ENCODE measurements at places on chromosomes 6 and 20. TPM values are rescaled to one million over a fixed set of nuclear protein-coding genes. Genes with fewer than 3 reads are reported as not detected.

DNA sequence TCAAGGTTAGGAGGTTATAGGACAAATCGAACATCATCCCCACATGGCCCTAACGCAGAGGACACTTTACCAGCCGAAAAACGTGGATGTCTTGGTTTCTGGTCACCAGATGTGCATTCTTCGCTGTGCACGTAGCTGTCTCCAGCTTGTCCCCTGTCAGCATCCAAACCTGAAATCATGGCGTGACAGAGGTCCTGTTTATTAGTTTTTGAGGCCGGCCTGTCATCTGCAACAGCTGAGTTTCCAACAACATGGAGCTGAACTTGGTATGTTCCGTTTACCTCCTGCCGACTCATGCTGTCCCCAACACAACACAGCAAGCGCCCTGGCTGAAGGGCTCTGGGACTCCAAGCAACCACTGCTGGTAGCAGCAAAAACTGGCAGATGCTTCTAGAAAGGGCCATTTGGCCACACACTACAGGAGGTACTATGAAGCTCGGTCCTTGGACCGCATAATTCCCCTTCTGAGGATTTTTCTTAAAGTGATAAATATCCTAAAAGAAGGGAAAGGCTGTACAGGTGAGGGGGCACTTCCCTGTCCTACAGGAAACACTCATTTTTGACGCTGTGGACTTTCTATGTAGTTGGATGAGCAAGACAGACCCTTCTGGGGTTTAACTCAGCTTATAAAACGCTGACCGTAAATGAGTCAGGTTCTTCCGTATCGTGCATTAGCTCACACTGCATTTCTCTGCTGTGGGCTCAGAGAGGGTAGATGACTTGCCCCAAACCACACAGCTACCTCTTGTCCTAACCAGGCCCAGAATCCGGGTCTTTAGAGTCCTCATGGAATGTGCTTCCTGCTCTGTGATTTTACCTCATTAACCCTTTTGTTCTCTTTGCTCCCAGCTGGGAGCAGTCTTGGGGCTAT lies 79.7 kb upstream of the NFATC2 start:
- H3K27me3 ChIP-seq = no peaks in the 10 kb centered on the region
- H3K36me3 ChIP-seq = peaks cover 30% of the 10 kb centered on the region

DNA sequence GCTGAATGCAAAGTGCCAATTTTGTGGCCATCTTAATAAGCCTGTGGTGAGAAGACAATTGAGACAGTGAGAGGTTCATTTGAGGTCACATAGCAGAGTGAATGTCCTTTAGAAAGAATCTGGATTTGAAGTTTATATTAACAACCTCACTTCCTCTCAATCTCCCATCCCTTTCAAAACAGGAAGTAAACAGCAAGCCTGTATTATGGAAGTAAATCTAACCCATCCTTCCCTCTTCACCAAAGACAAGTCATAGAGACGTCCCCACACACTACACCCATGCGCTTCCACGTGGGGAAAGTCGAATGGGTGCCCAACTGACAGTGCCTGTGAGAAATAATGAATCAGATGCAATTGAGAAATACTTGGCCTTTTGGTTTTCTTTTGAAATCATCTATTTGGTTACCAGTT lies 28.8 kb upstream of the CCND3 start:
- H3K27me3 ChIP-seq = no peaks in the 10 kb centered on the region
- H3K27ac ChIP-seq = no peak overlapping the region
- no peaks in the 10 kb centered on the region for H3K36me3 ChIP-seq

GRCh38 chr20:59158673-59159072 lies 4.9 kb upstream of the ZNF831 start:
- H3K36me3 ChIP-seq = no peaks in the 10 kb centered on the region
- peaks cover 22% of the 10 kb centered on the region for H3K27me3 ChIP-seq
- no peak overlapping the region for H3K4me3 ChIP-seq
- no peak for DNase-seq
- no peaks in the 10 kb centered on the region for H3K4me1 ChIP-seq
- no peak overlapping the region for H3K27ac ChIP-seq

- H3K27me3 ChIP-seq = peaks cover 2% of the 10 kb centered on the region
- H3K27ac ChIP-seq = no peak overlapping the region
- no peak for DNase-seq
- no peaks in the 10 kb centered on the region for H3K36me3 ChIP-seq
- H3K4me3 ChIP-seq = no peak overlapping the region
Observed at GRCh38 chr6:128554302-128554701, 33.9 kb upstream of the PTPRK start.

- no peak overlapping the region for H3K27ac ChIP-seq
- H3K36me3 ChIP-seq = no peaks in the 10 kb centered on the region
- peaks cover 24% of the 10 kb centered on the region for H3K4me1 ChIP-seq
Observed at GRCh38 chr6:32886681-32887383, 32.8 kb downstream of the PSMB9 start.

DNA sequence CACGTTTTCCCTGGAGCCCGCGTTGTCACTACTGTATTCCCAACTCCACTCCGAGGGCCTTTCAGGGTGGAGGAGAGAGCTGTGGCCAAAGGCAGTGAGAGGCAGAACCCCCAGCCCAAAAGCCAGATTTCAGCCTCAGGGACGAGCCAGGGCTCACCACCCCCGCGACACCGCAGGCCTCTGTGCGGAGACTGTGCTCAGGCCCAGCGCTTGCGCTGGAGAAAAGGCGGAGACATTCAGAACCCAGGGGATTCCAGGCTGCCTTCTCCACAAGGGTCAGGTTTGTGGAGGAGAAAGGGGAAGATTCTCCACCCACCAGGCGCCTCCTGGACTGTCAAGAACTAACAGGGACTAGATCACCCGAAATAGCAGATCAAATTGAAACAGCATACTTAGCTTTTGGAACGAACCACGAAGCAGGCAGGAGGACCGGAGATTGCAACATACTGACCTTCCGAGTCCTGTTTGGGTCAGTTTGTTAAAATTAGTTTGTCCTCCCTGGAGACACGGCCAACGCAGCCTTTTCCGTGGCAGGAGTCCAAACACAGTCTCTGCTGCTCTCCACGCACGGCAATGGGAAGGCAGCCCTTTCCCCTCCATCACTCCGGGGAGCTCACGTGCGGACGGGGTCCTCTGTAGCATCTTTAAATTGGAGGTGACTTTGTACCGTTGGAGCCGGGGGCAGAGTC lies 14.4 kb downstream of the DLL1 start:
- H3K4me1 ChIP-seq = peaks cover 6% of the 10 kb centered on the region
- no peak overlapping the region for H3K27ac ChIP-seq
- H3K36me3 ChIP-seq = no peaks in the 10 kb centered on the region

- no peak overlapping the region for H3K4me3 ChIP-seq
- no peak for DNase-seq
- H3K27ac ChIP-seq = no peak overlapping the region
- H3K27me3 ChIP-seq = no peaks in the 10 kb centered on the region
Observed at GRCh38 chr6:83893024-83893423, 33.5 kb downstream of the CYB5R4 start.

DNA sequence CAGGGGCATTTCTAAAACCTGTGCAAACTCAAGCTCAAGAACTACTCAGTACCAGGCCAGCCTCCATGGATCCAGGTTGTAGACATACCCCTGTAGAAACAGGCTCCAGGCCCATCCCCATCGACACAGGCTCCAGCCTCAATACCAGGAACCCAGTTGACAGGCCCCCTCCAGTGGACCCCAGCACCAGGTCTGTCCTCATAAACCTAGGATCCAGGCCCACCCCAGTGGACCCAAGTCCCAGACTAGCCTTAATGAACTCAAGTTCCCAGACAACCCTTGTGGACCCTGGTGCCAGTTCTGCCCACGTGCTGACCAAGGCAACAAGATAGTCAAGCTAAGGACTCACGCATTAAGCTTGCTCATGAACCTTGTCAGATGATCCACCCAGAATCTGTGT lies 476.9 kb downstream of the TBC1D32 start:
- peaks cover 2% of the 10 kb centered on the region for H3K27me3 ChIP-seq
- H3K36me3 ChIP-seq = no peaks in the 10 kb centered on the region
- no peak overlapping the region for H3K27ac ChIP-seq
- DNase-seq = peak; percentile 54
- no peaks in the 10 kb centered on the region for H3K4me1 ChIP-seq
- no peak overlapping the region for H3K4me3 ChIP-seq

Gene SYCP2
- 1.9 TPM for total RNA-seq

Gene GSTA2
- not detected for total RNA-seq

Gene APOM
- 0.85 TPM for total RNA-seq

Gene APCDD1L
- total RNA-seq = 22.5 TPM

Gene ZSWIM3
- total RNA-seq = 4.9 TPM

Gene EDN3
- total RNA-seq = not detected
